Prostate gland (tissue), 2 donors: ENCODE measurements at places on chromosomes 16 and 17.

- no peak for DNase-seq
These were observed 14.0 kb downstream of the SRCIN1 start for GRCh38 chr17:38591759-38592241.

DNA sequence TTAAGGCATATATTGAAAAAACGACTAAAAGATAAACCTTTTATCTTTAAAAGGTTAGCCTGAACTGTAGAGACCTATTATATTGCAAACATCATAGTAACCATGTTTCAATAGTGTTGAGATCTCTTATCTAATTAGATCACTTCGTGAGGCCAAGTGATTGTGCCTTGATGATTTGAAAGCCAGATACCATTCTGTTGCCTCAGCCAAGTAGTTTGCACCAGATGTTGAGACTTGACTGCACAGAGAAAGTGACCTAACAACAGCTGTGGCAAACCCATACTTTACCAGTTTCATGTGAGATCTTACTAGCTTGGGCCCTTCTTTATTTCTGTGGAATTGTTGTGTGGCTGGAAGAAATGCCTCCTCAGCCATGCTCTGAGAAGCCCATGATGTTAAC, 717.3 kb downstream of the KCNJ2 start:
- no peak for DNase-seq

- DNase-seq = no peak
These were observed 1.8 kb downstream of the EIF1 start for GRCh38 chr17:41690497-41690896.

DNA sequence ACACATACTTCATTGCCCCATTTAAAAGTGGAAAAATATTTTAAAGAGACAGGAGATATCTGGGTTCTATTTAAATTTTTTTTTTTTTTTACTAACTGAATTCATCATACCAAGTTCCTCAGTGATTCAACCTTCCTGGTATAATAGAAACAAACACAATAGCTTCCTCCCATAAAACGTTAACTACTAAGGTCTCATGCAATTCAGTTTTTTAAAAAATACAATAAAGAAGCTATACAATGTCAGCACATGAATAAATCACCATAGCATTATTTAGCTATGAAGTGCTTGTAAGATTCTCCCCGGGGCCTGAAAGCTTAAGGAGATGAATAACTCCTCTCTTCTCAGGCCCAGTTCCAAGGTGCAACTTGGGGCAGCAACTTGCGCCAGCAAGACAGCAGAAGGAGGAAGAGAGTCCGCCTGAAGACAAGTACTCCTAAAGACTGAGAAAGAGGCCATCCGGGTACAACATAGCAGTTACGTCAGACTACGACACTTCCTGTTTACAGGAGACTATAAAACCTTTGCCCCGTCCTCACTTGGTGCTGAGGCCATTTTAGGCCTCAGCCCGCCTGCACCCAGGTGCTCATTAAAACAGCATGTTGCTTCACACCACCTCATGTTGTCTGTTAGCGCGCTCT, 81.5 kb downstream of the MYO1D start:
- no peak for DNase-seq

- no peak for DNase-seq
These were observed 132.5 kb downstream of the SDK2 start for GRCh38 chr17:73511719-73512115.

DNA sequence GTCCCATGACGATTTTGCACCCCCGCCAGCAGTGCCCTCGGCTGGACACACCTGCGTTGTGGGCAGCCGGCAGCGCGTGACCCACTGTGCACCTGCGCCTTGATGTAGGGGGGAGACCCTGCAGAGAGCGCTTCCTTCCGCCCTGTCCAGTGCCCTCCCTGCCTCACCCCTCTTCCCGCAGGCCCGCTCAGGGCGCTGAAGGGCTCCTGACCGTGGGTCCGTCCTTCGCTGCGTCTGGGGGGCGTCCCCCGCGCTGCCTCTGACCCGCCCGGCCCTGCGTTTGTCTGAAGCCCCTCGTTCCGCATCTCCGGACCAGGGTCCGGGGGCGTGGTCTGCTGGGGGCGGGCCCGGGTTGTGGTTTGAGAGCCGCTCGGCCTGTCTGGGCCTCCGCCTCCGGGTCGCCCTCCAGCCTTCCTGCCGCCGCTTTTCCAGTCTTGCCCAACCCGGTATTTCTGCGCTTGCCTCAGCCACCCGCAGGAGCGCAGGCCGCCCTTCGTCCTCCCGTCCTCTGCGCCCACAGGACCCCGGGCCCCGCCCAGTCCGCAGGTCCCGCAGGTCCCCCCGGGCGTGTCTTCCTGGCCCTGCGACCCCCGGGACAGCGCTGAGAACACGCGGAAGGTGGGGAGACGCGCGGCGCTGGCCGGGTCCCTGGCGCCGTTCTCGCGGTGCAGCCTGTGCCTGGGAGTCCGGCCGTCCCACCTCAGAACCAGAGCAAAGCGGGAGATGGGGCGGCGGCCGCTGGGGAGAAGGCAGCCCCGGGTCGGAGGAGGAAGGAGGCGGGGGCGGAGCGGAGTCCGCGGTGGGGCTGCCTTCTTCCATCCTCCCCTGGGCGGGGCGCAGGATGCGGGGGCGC, 4.0 kb upstream of the IL17C start:
- no peak for DNase-seq

- no peak for DNase-seq
These were observed 47.6 kb upstream of the CDC42EP4 start for GRCh38 chr17:73359352-73359751.

DNA sequence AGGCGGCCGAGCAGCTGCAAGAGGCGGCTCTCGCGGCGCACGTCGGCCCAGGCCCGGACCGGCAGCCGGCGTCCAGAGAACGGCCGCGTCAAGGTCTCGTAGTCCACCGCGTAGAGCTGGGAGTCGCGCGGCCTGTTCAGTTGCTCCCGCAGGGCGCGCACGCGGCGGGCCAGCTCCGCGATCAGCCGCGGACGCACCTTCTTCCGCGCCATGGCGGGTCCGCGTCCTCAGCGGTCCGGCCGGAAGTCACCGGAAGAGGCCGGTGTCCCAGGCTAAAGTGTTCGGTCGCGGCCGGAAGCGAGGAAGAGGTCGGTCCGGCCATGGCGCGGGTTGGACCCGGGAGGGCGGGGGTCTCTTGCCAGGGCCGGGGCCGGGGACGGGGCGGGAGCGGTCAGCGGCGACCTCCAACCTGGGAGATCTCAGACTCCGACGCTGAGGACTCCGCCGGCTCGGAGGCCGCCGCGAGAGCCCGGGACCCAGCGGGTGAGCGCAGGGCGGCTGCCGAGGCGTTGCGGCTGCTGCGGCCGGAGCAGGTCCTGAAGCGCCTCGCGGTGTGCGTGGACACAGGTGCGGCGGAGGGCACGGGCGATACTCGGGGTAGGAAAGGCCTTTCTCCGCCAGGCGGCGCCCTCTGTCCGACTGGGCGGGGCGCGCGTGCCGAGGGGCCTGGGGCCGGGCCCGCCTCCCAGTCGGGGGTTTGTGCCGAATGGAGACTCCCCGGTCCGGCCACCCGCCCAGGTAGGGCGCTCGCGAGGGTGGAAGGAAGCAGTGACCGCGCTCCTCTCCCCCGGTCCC, at the start of gene MRPS34:
MRPS34 (minus strand) TSS at position 227 of the 795 bp plus-strand sequence; CDS start at position 212, 15 bp downstream.
- peak; percentile 68 for DNase-seq

DNA sequence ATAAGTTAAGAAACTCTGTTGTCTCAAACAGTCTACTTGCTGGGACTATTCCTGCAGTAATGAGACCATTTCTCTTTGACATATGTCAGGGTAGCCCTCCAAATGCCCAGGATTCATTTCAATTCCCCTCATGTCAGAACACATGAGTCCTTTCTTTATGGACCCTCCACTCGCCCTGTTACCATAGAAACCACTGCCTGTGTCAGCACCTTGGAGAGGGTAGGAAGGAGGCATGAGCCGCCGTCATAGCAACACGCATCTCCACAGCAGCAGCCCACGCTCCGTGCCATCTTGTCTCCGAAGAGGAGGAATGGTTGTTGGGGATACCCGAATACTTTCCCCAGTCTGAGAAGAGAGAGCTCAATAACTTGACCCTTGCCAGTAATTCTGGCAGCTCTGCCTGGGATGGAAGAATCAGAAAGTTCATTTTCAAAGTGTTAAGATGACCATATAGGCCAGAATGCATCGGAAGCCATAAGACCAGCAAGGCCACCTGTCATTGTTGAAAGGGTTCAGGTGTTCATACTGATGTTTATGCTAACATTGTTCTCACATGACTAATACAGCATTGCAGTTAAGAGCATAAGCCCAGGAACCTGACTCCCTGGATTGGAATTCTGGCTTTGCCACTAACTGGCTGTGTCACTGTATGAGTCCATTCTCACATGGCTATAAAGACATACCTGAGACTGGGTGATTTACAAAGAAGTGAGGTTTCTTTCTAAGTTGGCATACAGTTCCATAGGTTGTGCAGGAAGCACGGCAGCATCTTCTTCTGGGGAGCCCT, 141.3 kb downstream of the ABCC12 start:
- no peak for DNase-seq

DNA sequence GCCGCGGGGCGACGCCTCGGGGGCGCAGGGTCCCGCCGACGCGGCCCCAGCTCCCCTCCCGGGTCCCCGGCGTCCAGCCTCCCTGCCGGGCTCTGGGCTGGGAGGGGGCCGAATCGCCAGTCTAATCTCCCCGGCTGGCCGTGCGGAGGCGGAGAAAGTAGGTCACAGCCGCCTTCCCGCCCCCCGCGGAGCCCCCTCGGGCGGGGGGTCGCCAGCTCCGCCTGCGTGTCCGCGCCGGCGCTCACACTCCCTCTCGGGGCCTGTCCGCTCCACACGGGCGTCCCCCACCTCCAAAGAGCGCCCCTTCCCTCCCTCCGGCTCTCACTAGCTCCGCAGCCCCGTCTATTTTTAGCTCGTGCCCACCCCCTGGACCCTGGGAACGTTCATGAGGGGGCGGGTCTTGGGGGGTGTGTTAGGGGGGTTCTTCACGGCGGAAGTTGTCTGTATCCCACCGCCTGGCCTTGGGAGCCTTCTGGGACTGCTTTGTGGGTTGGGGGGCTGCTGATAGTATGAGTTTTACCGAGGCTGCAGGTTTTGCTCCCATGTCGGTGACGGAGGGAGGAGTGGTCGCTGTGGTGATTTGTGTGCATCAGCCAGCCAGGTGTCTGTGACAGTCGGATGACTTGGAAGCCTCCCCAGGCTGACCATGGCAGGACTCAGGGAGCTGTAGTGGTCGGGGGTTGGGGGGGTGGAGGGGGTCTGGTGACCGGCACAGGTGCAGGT, 1.1 kb downstream of the ATP1B2 start:
- no peak for DNase-seq

GRCh38 chr17:65389949-65390348, 171.5 kb downstream of the AXIN2 start:
- no peak for DNase-seq

- DNase-seq = peak; percentile 73
These were observed 19.6 kb upstream of the KANSL1 start for GRCh38 chr17:46212634-46213435.

- DNase-seq = no peak
These were observed 25.4 kb downstream of the UBE2G1 start for GRCh38 chr17:4340914-4341615.

GRCh38 chr17:78883533-78884131, 19.4 kb downstream of the CEP295NL start:
- peak; percentile 43 for DNase-seq

GRCh38 chr16:89613231-89613953, at the start of gene DPEP1:
TSS of gene DPEP1 (plus strand) at chr16:89613642. CDS start at chr16:89630411, 16,769 bp downstream.
- no peak for DNase-seq

DNA sequence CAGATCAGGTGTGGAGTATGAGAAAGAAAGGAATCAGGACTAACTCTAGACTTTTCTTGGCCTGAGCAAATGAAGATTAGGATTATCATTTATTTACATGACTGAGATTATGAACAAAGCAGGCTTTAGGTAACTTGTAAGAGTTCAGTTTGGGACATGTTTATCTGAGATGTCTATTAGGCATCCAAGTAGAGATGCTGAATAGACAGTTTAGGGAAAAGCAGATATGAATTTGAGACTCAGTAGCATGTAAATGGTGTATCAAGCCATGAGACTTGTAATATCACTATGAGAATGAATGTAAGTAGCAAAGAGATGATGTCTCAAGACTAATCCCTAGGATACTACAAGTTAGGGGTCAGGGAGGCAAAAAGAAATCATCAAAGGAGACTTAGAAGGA, 8.6 kb upstream of the HS3ST2 start:
- no peak for DNase-seq

GRCh38 chr17:41910701-41911391, 7.9 kb downstream of the ACLY start:
- no peak for DNase-seq

DNA sequence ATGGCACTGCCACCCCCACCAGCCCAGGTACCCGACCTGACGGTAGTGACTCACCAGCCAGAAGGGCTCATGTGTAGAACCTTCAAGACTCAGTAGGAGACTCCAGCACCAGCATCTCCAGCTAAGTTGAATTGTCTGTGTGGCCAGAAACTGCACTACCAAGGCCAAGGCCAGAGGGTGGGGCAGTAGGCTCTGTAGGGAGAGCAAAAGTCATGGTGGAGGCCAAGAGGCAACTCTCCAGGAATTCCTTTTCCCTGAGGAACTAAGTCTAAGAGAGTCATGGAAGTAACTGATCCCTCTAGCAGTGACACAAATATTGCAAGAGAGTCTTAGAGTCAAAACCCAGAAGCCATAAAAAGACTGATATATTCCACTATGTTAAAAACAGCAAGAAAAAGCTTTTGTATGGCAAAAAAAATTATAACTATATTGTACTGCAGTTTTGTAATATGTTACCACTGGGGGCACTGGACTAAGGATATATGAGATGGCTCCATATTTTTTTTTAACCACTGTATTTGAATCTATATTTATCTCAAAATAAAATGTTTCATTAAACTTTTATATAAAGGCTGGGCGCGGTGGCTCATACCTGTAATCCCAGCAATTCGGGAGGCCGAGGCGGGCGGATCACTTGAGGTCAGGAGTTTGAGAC, 30.2 kb upstream of the GUCY2D start:
- no peak for DNase-seq

DNA sequence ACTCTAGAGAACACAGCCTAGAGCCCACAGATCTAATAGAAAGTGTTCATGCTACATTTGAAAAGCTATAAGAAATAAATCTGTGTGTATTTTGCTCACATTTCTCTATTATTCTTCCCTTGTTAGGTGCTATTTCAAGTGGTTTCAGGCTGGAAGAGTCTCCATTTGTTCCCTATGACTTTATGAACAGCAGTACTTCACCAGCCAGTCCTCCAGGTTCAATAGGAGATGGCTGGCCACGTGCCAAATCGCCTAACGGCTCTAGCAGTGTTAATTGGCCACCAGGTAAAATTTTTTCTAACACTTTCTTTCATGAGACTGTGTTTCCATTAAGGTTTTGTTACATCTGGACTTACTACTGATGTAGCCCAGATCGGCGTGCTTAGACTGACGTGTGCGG, 30.7 kb upstream of the SLC5A11 start:
- no peak for DNase-seq

DNA sequence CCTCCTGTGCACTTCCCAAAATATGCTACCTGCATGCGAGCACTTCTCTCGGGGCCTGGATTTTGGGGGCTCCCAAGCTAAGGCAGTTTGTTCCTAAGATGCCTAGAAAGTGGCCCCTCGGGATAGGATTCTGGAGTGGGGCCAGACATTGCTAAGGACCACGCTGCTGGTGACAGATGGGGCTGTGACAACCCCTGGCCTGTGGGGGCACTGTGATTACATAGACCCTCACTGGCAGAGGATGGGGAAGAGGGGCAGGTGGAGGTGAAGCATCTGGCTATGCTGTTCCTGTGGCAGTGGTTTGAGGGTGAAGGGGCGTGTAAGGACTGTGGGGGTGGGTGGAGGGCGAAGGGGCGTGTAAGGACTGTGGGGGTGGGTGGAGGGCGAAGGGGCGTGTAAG, 128.4 kb downstream of the ENGASE start:
- no peak for DNase-seq

- no peak for DNase-seq
These were observed 14.1 kb upstream of the CALB2 start for GRCh38 chr16:71344315-71344905.

GRCh38 chr17:48522031-48522653, 8.7 kb downstream of the HOXB1 start:
- peak; percentile 50 for DNase-seq

GRCh38 chr17:77349976-77350830, 209.4 kb downstream of the SEC14L1 start:
- no peak for DNase-seq
